ENCODE measurements at places on chromosomes 4 and X.

DNA sequence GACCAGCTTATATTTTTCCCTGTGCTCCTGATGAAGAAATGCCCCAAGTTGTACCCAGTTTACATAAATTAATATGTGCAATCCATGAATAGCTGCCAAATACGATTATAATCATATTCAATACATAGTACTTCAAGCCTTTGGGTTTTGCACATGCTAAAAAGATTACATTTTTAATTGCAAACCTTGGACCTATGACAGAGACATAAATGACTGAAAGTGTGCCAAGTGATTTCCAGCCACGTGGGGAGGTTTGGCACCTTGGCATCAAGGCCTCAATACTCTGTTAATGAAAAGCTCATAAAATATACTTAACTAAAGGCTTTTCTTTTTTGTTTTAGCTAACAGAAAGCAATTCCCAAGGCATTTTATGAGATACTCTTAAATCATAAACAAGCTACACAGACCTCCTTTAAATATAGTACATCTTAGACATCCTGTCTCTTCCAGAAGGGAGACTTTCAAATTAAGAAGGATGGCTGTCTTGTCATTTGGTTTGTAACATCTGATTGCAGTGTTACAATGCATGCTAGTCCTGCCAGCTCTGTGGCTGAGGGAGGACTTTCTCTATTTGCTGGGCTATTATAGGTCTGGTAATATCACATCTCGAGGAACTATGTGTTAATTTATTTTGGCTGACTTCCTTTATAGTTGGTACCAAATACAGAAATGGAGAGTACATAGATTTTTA, 404.1 kb downstream of the AFF2 start:
- no peak for DNase-seq

DNA sequence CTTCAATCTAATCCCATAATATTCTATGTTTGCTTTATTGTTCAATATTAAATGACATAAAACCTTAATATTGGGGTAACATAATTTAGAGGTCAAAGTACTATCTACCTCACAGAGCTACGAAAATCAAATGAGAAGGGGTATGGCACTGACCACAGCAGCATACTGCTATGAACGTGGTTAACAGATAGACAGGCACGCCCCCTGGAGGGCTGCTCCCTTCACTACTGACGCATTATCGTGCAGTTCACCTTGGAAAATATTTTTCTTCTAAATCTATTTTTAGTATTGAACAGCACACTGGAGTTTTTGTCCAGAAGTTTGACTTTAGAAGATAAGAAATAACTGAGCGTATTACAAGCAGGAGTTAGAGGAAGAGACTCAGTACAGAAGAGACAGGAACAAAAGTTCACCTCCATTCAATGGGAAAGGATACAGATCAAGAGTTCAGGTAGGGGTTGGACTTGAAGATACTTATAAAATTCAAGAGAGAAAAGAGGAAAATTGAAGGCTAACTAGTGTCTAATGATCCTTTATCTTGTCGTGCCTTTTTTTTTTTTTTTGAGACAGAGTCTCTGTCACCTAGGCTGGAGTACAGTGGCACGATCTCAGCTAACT, 22.7 kb downstream of the MAP9 start:
- DNase-seq: peak; percentile 23

DNA sequence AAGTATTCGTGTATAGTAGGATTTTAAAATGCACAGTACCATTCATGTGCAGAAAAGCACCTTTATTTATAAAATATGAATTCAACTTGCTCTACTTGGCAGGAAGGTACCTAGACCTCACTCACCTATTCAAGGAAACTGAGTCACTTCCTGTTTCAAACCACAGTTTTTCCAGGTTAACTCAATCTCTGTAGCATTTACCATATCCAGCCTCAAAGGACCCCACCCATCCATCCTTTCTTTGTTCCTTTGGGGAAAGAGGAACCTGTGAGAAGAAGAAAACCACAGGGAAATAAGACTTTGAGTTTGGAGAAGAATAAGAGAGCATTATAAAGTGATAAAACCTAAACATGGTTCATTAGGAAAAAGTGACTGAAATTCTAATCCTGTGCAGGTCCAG, 250.7 kb downstream of the CBR4 start:
- no peak for DNase-seq

DNA sequence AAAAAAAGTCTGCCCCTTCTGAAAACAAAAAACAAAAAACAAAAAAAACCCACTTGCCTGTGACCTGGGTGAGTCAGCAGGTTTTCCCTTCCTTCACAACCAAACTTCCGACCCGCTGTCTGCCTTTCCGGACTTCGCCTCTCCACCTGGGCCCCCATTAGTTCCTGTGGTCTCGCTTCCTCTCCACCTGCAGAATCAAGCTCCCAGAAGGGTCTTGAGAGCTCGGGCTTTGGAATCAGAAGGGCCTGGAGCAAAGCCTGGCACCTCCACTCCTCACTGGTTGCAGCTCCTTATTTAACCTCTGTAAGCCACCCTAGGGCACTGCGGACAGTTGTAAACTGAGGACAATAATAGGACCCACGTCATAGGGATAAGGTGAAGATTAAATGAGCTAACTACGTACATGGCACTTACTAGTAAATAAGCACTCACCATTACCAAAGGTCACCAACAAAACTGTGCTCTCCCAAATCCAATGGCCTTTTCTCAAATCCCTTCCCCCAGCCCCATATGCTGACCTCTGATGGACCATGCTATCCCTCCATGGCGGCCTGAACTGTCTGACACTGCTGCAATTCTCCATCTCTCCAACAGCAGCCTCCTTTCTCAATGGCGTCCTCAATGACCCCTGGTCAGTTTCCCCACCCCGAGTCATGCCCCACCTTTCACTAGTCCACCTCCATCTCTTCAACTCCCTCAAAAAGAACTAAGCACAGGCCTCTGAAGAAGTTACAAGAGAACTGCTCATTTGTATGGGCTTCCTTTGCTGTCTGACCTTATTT, 64.2 kb downstream of the IRF2 start:
- no peak for DNase-seq

GRCh38 chrX:723781-724180, 93.2 kb downstream of the SHOX start:
- DNase-seq: no peak

GRCh38 chr4:15504041-15504440, 34.4 kb downstream of the CC2D2A start:
- DNase-seq: no peak

DNA sequence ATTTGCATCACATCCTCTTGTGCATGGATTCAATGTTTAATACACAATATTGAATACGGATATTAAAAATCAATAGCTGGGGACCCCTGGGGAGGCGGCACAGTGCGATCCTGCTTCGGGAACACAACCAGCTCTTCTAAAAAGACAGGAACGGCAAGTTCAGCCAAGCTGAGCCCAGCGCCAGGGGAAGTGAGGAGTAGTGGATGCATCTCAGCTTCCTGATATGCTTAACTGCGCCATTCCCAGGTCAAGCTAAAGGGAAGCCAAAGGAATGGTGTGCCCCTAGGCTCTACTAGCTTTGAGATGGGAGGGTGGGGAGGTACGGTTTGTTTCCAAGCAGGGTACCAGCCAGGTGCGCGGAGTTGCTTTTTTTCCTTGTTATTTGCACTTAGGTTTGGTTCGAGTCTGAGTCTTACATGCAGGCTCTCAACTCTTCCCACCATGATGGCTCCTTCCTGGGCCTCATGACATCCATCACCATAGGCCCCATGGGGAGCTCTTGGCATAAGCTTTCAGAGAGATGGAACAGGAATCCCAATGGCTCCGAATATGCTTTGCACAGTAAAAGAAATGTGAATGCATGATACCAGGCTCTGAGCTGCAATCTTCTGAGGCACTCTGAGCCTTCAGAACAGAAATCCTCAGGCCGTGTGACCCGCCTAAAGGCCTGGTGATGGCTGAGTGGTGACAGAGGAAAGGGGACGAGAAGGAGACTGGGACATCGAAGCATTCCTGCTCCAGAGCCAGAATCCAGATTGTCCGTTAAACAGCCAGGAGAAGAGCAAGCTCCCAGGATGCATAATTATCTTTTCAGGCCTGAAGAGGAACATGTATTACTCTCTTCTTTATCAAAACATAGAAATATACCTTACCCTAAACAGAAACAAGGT, 51.8 kb upstream of the BCOR start:
- no peak for DNase-seq

DNA sequence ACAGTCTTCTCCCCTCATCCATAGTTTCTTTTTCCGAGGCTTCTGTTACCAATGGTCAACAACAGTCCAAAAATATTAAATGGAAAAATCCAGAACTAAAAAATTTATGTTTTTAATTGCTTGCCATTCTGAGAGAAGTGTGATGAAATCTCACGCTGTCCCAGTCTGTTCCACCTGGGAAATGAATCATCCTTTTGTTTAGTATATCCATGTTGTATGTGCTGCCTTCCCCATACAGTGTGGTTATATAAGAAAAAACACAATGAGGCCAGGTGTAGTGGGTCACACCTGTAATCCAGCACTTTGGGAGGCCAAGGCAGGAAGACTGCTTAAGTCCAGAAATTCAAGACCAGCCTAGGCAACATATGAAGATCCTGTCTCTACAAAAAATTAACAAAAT, 161.6 kb downstream of the CHIC2 start:
- no peak for DNase-seq

GRCh38 chr4:75722417-75722816, 2.0 kb upstream of the USO1 start:
- no peak for DNase-seq

GRCh38 chrX:154408659-154409221, 314 bp downstream of the DNASE1L1 start:
- DNase-seq: no peak

GRCh38 chrX:35122756-35123155, 180.2 kb downstream of the FAM47B start:
- no peak for DNase-seq

DNA sequence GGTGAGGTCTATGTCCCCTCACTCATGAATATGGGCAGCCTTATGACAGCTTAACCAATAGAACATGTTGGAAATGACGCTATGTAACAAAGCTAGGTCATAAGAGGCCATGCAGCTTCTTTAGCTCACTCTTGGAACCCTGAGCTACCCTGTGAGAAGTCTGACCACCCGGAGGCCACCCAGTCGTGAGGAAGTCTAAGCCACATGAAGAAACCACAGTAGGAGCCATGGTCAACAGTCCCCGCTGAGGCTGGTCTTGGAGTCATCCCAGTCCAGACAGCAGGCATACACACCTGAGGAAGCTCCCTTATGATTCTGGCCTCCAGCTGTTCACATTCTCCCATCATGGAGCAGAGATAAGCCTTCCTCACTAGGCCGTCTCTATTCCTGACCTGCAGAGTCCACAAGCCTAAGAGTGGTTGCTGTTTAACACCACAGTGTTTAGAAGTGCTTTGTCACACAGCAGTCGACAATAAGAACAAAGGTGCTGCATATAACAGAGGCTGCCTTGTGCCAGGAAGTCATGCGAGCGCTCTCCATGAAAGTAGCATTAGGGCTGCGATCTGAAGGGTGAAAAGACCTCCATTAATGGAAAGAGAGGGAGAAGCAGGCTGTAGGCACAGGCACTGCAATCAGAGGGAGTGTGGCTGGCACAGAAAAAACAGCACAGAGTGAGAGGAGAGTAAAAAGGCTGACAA, 38.2 kb downstream of the TSPAN5 start:
- no peak for DNase-seq

- DNase-seq: no peak
Observed at GRCh38 chr4:185870366-185870765, 58.4 kb upstream of the SORBS2 start.

DNA sequence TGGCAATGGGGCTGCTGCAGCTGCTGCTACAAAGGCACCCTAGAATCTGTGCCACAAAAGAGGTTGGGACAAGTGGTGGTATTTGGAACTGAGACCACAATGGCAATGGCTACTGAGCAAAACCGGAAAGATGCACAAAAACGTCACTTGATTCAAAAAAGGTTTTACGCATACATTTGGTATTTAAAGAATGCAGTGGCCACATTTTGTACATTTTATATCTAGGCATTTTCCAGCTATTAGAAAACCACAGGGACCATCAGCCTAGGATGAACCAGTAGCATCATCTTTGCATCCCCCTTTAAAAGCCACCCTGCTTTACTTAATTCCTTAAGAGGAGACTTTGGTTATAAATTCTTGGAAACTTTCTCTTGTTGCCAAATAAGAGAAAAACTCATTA, 104.8 kb upstream of the CXCL13 start:
- DNase-seq: no peak
